Hindlimb muscle (tissue), 1 donor: ENCODE measurements at places on chromosomes 11 and 22. TPM values are rescaled to one million over a fixed set of nuclear protein-coding genes. Genes with fewer than 3 reads are reported as not detected.

DNA sequence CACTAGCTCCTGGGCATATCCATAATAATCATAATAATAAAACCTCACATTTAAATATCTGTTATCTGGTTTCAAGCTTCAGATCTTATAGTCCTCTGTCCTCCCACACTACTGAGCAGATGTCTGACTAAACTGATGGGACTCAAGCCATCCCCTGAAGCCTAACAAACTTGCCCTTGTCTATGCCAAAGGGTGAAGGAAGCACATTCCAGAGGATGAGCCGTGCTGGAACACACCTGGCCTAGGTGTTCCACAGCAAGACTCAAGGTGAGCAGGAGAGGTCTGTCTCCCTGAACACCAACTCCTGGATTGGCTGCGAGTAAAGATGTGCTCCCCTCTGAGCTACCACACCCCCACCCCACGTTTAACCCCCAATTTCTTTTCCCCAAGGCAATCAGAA, 14.7 kb downstream of the SCUBE2 start:
- no peak for DNase-seq

DNA sequence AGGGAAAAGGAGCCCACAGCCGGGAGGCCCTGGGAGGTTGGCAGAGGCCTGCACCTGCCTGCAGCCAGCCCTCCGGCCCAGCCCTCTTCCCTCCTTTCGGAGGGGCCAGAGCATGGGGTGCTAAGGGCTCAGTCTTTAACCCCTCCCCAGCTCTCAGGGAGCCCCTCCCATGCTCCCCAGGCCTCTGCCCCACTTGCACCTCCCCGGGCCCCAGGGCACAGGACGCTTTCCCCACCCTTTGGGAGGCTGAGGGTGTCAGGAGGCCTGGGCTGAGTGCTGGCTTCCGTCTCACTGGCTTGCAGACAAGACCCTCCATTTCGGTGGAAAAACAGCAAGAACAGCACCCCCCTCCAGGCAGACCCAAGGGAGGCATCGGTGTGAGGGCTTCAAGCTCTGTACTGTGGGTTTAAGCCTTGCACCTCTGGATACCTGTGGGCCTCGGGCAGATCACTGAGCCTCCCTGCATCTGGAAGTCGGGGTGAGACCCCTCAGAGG, 7.3 kb downstream of the ASCL2 start:
- DNase-seq = no peak

GRCh38 chr22:49764127-49764581, 63.5 kb downstream of the BRD1 start:
- no peak for DNase-seq

DNA sequence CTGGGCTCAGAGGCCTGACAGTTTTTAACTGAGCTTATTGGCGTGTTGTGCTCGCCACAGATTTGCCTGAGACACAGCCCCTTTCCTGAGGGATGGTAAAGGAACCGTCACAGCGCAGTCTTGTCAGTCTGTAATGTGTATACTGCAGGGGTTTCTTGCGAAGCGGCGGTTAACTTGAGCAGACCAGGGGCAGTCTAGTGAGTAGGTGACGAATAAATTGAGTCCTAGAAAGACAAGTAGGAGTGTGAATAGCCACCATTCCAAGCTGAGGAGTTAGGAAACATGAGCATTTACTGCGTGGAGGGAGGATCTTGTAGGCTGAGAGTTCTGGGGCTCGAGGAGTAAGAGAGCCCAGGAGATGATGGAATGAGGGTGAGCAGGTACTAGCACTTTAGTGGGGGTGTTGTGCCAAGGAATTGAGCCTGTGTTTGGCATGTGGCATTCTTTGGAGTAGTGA, 1.4 kb downstream of the MED15 start:
- no peak for DNase-seq

- no peak for DNase-seq
Measured at GRCh38 chr22:49349181-49349835, 478.4 kb downstream of the BRD1 start.

DNA sequence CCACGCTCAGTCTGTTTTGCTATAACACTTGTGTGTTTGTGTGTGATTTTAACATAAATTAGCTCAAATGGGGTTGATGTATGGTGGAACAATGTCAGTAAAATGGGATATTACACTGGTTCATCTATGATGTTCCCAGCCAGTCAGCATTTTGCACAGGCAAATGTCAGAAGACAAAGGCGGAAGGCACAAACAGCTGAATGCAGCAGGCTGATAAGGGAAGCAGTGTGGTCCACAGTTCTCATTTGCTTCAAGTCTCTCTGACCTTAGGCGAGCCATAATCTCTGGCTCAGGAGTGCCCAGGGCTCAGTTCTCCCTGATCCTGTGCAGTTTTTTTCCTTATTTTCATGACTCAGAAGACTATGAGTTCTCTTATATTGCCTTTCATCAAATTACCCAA, 102.7 kb downstream of the FAR1 start:
- no peak for DNase-seq

The GUCD1 gene
- 71.0 TPM for polyA plus RNA-seq
